ENCODE measurements at places on chromosomes 2 and 18. TPM values are rescaled to one million over a fixed set of nuclear protein-coding genes. Genes with fewer than 3 reads are reported as not detected.

- no peak for DNase-seq
These were observed 9.9 kb downstream of the BMP10 start for GRCh38 chr2:68861330-68861729.

DNA sequence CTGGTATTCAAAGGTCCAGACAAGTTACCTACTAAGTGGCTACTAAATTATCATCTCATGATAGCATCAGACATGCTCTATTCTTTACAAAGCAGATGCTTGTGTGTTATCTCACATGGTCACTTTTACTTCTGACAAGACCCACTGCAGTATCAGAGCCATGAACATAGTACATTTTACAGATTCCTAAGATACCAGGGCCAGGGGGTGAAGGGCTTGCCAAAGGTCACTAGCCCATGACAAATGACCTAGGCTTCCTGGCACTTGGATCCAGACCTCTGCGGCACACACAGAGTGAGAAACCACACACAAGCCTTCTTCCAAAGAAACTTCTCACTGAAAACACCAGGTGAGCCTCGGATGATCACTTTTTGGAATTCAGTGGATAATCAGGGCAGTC is 446.8 kb downstream of the EIPR1 start:
- no peak for DNase-seq

DNA sequence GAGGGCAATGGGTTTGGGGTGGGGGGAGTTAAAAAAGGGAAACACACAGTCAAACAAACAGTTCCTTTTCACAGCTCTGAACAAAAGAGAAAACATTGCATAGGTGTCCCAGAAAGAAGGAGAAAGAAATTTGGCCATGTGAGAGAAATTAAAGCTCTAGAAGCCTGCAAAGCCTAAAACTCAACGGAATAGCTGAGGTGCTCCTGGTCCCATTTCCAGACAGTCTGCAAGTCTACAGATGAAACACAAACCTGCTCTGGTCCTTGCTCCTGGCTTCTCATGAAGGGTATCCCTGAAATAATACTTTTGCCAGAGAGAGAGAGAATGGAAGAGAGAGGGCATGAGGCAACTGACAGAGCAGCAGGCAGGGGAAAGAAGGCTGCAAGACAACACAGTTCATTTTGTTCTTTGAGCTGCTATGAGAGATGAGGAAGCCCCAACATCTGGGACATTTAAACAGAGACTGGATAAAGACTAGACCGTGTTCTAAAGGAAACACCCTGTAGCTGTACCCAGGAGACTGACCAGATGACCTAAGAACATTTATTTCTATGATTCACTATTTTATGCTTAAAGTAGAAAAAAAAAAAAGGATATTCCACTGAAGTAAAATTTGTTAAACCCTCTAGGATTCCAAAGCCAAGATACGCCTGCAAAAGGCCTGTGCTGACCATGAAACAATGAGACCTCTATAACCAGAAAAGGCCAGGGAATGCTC is 57.3 kb upstream of the CYP26B1 start:
- DNase-seq: no peak

CCBE1 gene
- not detected for total RNA-seq

Data from endothelial cell of umbilical vein (primary cell).